ENCODE measurements at places on chromosomes 4 and X. TPM values are rescaled to one million over a fixed set of nuclear protein-coding genes. Genes with fewer than 3 reads are reported as not detected.

DNA sequence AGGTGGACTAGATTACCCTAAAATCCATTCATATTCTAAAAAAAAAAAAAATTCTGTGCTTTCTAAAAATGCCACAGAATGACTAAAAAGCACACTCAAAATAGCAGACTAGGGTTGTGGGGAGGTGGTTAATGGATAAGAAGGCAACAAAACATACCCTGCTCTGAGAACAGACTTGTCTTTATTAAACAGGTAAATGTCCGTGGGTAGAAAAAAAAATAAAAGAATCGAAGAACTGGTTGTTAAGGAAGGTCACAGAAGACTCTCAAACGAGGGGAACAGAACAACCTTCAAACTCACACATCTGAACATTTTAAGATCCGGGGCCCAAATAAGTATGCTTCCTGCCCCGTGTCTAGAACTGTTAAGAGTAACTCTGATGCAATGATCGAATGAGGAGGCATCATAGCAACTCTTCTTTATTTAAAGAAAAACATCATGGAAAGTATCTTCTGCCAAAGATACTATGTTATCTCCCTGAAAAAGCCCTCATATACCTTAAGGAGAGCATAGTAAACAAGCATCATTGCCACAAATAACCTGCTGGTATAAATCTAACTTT lies 68.4 kb downstream of the ELF2 start:
- DNase-seq: no peak

PGAM4 gene
- 0.29 TPM for total RNA-seq

UBA6 gene
- 52.8 TPM for total RNA-seq

- no peak for DNase-seq
These were observed 632.1 kb upstream of the GALNTL6 start for GRCh38 chr4:171181090-171181489.

SPARCL1 gene
- 288 TPM for total RNA-seq

DNA sequence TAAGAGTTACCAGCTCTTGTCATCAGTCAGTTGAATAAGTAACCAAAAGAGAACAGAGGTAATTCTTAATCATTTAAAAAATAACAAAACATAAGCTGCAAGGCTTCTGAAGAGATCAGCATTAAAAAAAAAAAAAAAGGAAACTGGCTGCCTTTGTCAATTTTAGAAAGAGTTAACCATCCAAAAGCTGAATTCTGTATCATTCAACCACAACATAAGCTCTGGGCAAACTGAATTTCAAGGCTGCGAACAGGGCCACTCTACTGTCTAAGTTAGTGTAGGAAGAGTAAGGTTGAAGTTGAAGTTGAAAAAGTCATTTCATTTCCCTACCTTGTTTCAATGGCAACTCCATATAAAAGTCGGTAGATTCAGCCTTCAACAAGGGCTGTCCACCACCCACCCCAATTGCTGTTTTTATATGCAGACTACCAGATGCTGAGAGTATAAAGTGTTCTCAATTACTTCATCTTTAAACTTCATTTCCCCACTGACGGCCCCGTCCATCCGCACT lies 1.1 kb upstream of the LIN54 start:
- no peak for DNase-seq
